ENCODE measurements at places on chromosomes 7 and 10.

DNA sequence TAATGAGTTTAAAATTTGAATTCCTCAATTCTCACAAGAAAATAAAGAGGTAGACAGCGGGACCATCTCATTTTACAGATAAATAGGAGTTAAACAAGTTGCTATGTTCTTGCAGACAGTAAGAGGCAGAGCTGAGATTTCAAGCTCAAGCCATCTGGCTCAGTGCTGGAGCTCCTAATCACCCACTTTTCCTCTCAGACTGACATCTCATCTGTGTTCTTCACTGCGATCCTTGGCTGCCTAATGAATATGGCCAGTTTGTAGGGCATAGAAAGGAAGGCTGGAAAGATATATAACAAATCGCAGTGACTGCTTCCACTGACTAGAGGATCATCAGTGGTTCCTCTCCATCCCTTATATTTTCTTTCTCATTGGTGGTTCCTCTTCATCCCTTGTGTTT lies 151.2 kb downstream of the MPP7 start:
- DNase-seq, result no peak

DNA sequence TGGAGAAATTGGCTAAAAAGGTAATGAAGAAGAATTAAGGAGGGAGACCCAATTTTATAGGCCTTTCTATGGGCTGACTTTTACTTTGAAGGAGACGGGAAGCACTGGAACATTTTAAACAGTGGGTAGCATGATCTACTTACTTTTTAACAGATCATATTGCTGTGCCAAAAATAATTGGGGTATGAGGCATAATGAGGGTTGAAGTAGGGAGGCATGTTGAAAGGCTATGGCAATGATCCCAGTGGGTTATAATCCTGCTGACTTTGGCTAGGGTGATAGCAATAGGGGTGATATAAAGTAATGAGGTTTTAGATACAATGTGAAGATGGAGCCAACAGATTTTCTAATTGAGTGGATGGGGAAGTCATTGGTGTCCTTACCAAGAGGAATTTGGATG lies 73.2 kb downstream of the GPR37 start:
- DNase-seq, result no peak

GRCh38 chr7:1965579-1966294 lies 267.0 kb downstream of the MAD1L1 start:
- DNase-seq, result no peak

DNA sequence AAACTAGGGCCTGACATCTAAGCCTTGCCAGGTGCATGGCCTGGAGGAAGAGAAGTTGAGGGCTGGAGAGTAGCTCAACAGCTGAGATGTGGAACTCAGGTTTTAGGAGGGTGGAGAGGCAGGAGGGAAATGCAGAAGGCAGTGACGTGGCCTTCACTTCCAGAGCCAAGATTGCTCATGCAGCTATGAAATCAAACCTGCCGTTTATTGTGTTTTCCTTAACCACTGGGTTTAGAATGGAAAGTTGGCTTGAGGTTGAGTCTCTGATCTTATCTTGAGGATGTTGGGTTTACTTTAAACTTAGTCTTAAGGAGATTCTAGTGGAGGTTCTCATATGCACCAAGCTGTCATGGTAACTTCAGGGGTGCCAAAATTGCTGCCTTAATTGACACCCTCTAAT lies 178.6 kb downstream of the SORCS3 start:
- no peak for DNase-seq

DNA sequence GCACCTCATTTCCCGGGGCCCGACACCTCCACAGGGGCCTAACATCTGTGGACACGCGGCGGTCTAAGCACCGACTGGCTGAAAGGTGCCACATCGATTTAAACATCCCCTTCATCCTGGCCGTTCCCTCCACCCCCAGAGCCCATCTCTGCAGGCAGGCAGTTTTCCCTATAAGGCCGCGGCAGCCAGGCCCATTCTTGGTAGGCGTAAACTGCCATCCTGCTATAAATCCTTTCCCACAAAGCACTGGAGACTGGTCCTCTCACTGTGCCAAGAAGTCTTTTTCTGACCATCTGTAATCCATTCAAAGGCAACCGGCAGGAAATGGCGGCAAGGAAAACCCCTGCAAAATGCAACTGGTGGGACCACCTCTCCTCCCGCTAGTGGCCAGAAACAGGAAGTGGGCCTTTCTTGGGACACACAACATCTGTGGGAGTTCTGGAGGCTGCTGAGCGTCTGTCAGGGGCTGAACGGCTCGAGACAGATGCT lies 22.4 kb downstream of the ATXN7L1 start:
- no peak for DNase-seq

DNA sequence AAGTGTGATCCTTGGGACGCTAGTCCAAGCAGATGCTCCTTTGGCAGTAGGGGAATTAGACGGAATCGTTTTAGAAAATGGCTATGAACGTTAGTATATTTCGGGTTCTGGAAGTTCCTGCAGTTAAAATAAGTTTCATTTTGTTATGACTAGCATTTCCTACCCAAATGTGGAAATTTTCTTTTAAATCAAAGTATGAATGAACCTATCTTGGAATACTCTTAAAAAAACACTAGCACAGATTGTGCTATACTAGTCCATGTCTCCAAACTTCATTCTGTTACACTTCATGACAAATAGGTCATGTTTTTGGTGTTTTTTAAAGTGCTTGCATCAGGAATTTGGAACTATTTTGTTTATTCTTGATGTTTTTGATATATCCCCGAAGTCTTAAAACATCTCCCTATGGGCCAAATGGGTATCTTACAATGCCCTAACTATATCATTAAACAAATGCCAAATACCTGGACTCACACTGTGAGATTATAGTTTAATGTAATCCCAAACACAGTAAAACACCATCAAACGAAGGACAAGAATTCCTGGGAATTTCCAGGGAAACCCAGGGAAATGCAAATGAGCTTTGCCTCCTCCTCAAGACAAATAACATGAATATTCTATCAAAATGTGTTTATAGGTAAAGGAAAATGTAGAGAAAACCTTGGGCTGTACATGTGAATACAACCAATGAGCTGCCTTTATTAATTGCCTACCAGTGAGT lies 75.9 kb upstream of the PTPRZ1 start:
- no peak for DNase-seq

GRCh38 chr10:5895365-5895764 lies 5.3 kb downstream of the FBH1 start:
- no peak for DNase-seq

GRCh38 chr7:8197994-8198698 lies 63.8 kb downstream of the ICA1 start:
- no peak for DNase-seq

- no peak for DNase-seq
These were observed 61.9 kb downstream of the FOXL3 start for GRCh38 chr7:351681-352480.

DNA sequence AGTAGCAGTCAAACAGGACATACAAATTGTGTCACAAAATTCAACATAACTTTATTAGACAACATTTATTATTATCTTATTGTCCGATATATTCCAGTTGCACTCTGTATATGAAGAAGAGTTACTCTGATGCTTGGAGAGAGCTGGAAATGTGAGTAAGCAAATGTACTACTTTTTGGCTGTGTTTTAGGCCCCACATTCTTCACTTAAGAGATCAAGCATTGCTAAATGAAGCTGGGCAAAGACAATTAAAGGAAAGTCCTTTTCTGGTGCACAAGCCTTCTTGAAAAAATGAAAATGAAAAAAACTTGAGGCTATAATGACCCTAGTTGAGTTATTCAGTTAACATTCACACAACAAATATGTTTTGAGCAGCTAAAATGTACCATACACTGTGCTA lies 26.1 kb downstream of the MYPN start:
- no peak for DNase-seq

- no peak for DNase-seq
These were observed 863 bp downstream of the CCNY start for GRCh38 chr10:35336921-35337823.

GRCh38 chr10:14661818-14662217 lies 112.9 kb downstream of the FAM107B start:
- DNase-seq, result no peak

DNA sequence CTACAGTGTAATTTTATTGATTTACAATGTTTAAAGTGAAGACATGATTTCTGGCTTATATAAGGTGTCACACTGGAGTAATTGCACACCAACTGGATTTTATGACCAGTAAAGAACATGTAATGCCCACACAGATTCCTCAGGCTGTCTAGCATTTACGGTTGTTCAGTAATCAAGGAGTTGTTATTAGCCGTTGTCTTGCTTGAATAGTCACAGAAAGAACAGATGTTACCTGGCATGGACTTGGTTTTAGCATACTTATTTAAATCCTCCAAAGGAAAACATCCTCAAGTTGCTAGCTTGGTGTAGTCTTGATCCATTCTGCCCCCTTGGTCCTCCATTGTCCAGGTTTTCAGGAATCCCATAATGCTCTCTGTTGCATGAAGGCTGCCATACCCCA lies 65.8 kb downstream of the POU6F2 start:
- no peak for DNase-seq

GRCh38 chr7:128379900-128380479 lies 18.5 kb upstream of the PRRT4 start:
- DNase-seq, result no peak

DNA sequence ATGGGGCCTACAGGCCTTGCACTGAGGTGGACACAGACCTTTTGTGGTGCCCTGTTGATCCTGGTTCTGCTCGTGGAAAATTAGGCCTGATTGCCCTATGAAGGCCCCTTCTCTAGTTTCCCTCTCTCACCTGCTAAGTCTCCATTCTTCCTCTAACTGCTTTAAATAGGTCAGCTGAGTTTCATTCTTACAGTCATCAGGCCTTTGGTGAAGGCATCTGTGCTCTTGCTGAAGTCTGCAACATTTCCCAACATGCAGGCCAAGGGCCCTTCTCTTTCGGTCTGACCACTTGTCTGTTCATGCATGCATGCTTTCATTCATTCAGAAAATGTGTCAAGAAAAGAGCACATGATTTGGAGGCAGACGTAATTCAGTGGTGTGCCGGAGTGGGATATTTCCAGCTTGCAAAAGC lies 244.0 kb downstream of the BUB3 start:
- no peak for DNase-seq

All from stimulated activated CD8-positive, alpha-beta memory T cell treated with anti-CD3 and anti-CD28 coated beads, Interleukin-7, amount 100 ng/mL, for 24 hours (primary cell).